ENCODE measurements at places on chromosomes 1 and 21.

DNA sequence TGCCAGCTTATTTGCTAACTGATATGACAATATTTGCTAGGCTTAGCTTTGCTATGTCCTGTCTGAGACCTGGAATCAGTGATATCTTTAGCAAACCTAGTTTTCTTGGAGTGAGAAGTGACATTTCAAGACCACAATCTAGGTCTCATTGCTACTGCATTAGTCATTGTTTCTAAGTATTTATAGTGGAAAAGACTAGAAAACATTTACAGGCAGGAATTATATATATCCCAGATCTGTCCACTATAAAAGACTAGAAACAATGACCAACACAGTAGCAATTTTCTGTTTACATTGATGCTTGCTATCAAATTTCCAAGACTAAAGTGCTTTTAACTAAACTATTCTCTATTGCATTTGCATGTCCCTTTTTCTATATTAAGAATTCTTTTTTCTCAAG, 5.0 kb upstream of the RGS18 start:
- DNase-seq = no peak

GRCh38 chr1:90174246-90174645, 179.3 kb downstream of the ZNF326 start:
- DNase-seq = no peak

GRCh38 chr1:17067465-17068240, 13.8 kb upstream of the SDHB start:
- no peak for DNase-seq

DNA sequence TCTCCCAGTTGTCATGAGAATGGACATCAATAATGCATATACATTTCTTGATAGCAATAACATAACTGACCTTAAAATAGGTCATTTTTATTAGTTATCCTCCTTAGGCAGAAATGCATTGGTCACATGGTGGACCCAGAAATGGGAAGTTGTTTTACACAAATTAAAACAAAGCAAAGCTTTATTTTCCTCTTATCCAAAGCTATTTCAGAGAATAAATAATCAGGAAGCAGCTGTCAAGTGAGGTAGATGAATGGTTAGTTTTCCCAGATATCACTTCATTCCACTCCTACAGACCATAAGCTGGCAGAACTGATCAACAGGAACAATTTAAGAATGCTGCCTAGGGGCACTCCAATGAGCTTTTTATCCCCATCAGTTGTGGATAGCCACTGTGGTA, 16.0 kb upstream of the OLIG1 start:
- DNase-seq = no peak

GRCh38 chr1:11013160-11013531, 692 bp downstream of the TARDBP start:
- no peak for DNase-seq

DNA sequence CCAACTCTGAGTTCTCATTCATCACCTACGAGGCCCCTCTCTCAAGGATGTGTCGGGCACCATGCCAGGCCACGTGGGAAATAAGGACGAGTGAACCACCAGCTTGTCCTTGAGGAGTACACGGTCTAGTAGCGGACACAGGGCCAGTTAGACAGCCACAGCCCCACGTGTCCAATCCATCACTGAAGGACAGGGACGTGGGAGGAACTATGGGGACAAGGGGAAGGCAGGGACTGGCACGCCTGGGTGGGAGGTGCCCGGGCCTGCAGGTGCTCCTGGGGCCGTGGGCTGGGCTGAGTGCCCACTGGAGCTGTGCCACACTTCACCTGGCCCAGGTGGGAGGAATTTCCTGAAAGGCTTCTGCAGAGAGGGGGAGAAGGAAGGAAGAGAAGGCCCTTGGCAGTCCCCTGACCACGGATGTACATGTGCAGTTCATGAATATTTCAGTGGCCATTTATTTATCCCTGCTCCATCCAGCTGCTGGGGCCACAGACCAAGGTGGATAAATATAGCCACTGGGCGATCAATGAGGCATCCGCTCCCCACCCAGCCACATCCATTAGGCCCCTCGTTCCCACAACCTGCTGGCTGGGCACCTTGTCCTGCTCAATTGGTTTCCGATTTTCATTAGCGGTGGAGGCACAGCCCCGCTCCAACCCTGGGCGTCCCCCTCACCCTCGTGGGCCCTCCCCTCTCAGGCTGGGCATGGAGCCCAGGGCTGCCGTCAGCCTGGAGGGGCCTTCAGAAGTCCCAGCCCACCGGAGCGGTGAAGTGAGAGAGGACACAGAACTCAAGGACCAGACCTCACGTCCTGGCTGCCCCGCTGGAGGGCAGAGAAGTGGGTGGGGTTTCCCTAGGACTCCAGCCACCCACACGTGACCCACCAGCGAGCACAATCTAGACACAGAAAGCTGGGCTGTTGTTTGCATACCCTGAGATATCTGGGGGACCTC, 59.5 kb downstream of the CASZ1 start:
- DNase-seq = no peak

DNA sequence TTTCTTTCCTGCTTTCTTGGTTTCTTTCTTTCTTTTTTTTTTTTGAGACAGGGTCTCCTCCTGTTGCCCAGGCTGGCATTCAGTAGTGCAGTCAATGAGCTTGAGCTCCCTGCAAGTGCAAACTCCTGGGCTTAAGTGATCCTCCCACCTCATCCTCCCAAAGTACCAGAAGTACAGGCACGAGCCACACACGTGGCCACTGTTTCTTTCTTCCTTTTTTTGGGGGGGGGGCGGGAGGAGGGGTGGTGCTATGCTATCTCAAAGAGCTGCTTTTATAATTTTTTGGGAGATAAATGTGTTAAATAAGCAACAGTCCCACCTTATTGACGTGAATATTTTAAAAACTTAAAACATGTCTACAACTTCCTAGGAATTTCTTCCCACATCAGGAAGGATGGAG, 42.2 kb downstream of the AK4 start:
- no peak for DNase-seq

- no peak for DNase-seq
Observed at GRCh38 chr1:85148524-85149250, 52.1 kb downstream of the SYDE2 start.

DNA sequence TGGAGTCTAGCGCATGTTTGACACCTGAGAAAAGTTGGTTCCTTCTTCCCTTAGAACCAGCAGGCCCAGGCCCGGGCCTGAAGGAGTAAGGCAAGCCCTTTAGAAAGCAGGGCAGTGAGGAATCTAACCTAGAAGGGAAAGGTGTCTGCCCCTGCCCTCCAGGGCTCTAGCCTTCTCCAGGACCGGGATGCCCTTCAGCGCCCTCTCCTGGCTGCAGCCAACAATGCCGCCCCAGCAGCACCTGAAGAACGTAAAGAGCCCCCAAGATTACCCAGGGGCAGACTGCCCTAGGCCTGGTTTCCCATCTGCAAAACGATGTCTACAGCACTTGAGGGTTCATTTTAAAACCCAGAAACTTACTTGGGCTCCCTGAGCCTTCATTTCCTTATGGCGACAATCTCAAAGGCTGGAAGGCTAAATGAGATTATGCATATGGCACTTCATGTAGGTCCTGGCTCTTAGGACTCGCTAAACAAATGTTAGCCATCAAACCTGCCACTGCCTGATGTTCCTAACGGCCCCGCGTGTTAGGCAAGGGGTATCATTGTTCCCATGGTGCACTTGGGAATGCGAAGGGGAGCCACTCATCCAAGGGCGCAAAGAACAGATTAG, 106.7 kb upstream of the KLHDC7A start:
- no peak for DNase-seq

- no peak for DNase-seq
Observed at GRCh38 chr1:212752934-212753497, 38.6 kb downstream of the NSL1 start.

DNA sequence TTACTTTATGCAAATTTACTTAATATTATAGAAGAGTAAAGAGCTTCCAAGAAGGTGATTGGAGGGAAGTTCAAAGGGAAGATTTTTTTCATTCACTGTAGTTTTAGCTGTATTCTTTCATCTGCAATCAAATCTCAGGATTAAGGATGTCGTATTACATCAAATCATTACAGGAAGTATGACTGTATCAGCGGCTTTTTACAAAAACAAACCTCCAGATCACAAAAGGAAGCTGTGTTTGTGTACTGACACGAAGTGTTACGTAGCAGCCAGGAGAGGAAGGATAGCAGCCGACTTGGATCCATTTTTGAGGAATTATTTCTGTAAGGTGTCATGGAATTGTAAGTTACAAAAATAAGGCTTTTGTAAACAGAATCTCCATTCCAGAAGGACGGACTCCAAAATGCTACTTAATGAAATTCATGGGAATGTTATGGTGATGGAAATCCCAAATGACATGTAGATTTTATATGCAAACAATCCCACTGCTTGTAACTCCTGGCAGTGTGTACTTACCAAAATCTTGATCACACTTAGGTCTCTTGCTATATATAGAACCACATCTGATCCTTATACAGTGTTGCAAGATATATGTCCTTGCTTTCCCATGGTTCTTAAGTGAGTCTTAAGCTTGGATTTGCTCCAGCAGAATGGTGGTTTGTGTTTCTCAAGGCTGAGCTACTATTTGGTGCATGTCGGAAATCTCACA, 49.8 kb downstream of the KCNJ15 start:
- no peak for DNase-seq

- DNase-seq = no peak
Observed at GRCh38 chr21:26404288-26404687, 168.8 kb downstream of the CYYR1 start.

GRCh38 chr1:175131095-175131494, 61.5 kb downstream of the KIAA0040 start:
- no peak for DNase-seq

GRCh38 chr1:1760715-1761114, 17.6 kb downstream of the NADK start:
- no peak for DNase-seq

- DNase-seq = no peak
Observed at GRCh38 chr1:225689882-225690459, 37.0 kb upstream of the ENAH start.

DNA sequence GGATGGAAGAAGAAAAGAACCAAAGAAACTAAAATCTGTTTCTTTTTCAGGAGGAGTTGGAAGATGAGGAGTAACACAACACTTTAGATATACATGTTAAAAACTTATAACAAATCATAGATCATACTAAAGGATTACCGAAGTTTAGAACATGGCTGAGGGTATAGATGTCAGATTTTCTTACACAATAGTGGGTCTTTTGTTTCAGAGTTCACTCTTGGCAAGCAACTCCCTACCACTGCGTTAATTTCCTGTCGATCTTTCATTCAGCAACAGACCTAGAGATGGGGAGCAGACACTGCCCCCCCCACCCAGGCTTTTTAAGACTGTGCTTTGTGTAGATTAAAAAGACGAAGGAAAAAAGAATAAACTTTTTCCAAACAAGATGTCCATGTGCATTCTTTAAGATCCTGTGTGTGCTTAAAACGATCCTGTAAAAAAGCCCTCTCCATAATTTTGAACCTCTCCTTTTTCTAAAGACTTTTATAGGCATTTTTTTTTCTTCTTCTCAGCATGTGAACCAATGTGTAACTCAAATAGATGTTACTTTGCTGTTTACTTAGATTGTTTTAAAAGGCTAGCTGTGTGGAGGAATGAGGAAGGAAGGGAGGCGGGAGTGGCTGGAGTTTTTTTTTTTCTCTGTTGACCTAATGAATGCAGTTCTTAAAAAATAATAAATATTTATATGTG, 50.4 kb downstream of the NFIA start:
- no peak for DNase-seq

- no peak for DNase-seq
Observed at GRCh38 chr1:98277118-98277517, 356.3 kb upstream of the DPYD start.

DNA sequence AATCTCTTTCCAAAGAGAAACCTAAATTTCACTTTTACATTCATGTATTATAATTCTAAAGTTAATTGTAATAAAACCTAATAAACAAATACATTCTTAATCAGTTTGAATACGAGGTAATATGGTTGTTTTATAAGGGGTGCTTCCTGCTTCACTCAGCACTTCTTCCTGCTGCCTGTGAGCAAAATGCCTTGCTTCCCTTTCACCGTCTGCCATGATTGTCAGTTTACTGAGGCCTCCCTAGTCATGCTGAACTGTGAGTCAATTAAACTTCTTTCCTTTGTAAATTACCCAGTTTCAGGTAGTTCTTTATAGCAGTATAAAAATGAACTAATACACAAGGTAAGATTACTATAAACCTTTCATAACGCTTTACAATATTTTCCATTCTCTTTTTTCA, 491.1 kb upstream of the LRRC7 start:
- no peak for DNase-seq

DNA sequence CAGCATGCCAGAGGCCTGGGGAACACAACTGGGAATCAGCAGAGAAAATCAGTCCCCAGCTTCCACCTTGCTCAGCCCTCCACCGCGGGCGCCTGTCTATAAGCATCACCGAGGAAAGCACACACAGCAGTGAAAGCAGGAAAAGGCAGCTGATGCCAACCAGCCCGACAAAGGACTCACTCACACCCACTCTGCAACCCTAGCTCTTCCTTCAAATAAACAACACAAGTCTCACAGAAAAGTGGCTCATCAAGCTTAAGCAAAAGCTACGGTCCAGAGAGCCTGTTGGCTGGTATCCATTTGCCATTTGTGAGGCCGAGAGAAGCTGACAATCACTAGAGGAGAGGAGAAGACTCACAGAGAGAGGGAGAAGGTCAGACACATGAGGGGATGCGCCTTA, 27.1 kb downstream of the MRAP start:
- DNase-seq = no peak

GRCh38 chr1:60891765-60892164, 190.6 kb upstream of the NFIA start:
- DNase-seq = no peak

DNA sequence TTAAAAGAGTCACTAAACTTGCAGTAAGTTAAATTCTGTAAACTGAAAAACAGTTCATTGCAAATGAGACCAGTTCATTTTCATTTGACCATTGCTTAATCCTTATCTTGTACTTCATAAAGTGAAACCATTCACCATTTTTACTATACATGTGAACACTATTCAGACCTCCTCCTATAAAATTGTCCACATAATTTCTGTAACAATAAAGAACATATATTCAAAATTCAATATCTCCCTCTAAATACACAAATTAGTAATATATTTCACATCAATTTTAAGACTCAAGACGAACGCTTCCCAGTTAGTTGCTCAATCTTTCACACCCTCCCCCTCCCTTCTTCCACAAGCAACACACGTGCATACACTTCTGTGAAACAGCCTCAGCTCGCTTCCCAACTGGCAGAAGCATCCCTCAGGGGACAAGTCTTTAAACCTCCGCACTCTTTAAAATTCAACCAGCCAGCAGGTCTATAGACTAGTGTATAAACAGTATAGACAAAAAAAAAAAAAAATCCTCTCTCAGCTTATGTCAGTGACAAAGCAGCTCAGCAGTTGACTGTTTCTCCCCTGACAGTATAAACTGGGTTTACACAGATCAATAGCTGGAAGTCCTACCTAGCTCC, 99.6 kb downstream of the DENND1B start:
- no peak for DNase-seq

All from activated CD4-positive, alpha-beta T cell treated with anti-CD3 and anti-CD28 coated beads, Interleukin-2, amount 50 U/mL, for 4 hours (primary cell).